ENCODE measurements at places on chromosomes 5 and 9. TPM values are rescaled to one million over a fixed set of nuclear protein-coding genes. Genes with fewer than 3 reads are reported as not detected.

Gene SLC6A3
- polyA plus RNA-seq, result not detected

Gene HRCT1
- not detected for polyA plus RNA-seq

Gene PAEP
- not detected for polyA plus RNA-seq

Gene GARIN3
- not detected for polyA plus RNA-seq

Gene TSSK1B
- polyA plus RNA-seq, result 0.27 TPM

Gene LRRC19
- 0.21 TPM for polyA plus RNA-seq

Gene CDX1
- not detected for polyA plus RNA-seq

Gene ST6GALNAC6
- 53.0 TPM for polyA plus RNA-seq

Gene ZNF484
- polyA plus RNA-seq, result 3.4 TPM

Gene RNF183
- 0.49 TPM for polyA plus RNA-seq

Gene SLC44A1
- polyA plus RNA-seq, result 32.4 TPM

Gene PRELID2
- polyA plus RNA-seq, result 59.1 TPM

Gene IL5
- not detected for polyA plus RNA-seq

Gene AP3S1
- 86.6 TPM for polyA plus RNA-seq

Gene CTXN3
- not detected for polyA plus RNA-seq

Gene FOXD4L3
- polyA plus RNA-seq, result not detected

Gene IFNA21
- polyA plus RNA-seq, result not detected

Gene PCDHGA12
- 0.52 TPM for polyA plus RNA-seq

Gene TEX48
- not detected for polyA plus RNA-seq

Gene PCDHGB5
- polyA plus RNA-seq, result not detected

Gene CNTRL
- 6.3 TPM for polyA plus RNA-seq

Gene CNTNAP3B
- 2.0 TPM for polyA plus RNA-seq

Gene IL9
- not detected for polyA plus RNA-seq

Gene PCDHA9
- polyA plus RNA-seq, result 0.72 TPM

Gene PJA2
- polyA plus RNA-seq, result 92.1 TPM

Gene WNT8A
- not detected for polyA plus RNA-seq

Gene SPATA31C1
- polyA plus RNA-seq, result not detected

Gene PCDHA12
- polyA plus RNA-seq, result 1.7 TPM

Gene OSMR
- polyA plus RNA-seq, result 0.62 TPM

Gene BAAT
- polyA plus RNA-seq, result not detected

Gene SPINK6
- not detected for polyA plus RNA-seq

Gene RLN2
- polyA plus RNA-seq, result 6.1 TPM

Gene CKMT2
- 62.6 TPM for polyA plus RNA-seq

Gene MEGF10
- polyA plus RNA-seq, result 6.5 TPM

Gene GNA14
- 1.2 TPM for polyA plus RNA-seq

Gene CDO1
- polyA plus RNA-seq, result 14.5 TPM

Gene SH3GL2
- polyA plus RNA-seq, result not detected

Gene DDX46
- 24.2 TPM for polyA plus RNA-seq

Gene KCNV2
- 0.49 TPM for polyA plus RNA-seq

Gene FCN2
- not detected for polyA plus RNA-seq

Gene LCNL1
- polyA plus RNA-seq, result not detected

Gene C5orf52
- not detected for polyA plus RNA-seq

Gene GRM6
- not detected for polyA plus RNA-seq

Gene IFNK
- polyA plus RNA-seq, result not detected

Gene GFPT2
- 39.8 TPM for polyA plus RNA-seq

Gene GRK6
- 62.0 TPM for polyA plus RNA-seq

Gene ADGRV1
- polyA plus RNA-seq, result 19.6 TPM

Gene RFESD
- polyA plus RNA-seq, result 3.9 TPM

Gene GABRA1
- polyA plus RNA-seq, result not detected

Gene AK8
- polyA plus RNA-seq, result 0.70 TPM

Gene GKAP1
- 33.9 TPM for polyA plus RNA-seq

Gene GRIN3A
- polyA plus RNA-seq, result not detected

Gene PIP5K1B
- polyA plus RNA-seq, result 2.0 TPM

Gene SLC4A9
- polyA plus RNA-seq, result not detected

Measured in cardiac muscle cell (in vitro differentiated cells and primary cell).